ENCODE measurements at places on chromosomes 3 and 15.
A peak's percentile ranks its signal among the peaks of the same experiment; 100 is the strongest.

GRCh38 chr15:101732772-101733171 lies 8.5 kb upstream of the TARS3 start:
- DNase-seq = no peak

- DNase-seq = no peak
These were observed 43.3 kb downstream of the CCNB2 start for GRCh38 chr15:59148153-59148833.

DNA sequence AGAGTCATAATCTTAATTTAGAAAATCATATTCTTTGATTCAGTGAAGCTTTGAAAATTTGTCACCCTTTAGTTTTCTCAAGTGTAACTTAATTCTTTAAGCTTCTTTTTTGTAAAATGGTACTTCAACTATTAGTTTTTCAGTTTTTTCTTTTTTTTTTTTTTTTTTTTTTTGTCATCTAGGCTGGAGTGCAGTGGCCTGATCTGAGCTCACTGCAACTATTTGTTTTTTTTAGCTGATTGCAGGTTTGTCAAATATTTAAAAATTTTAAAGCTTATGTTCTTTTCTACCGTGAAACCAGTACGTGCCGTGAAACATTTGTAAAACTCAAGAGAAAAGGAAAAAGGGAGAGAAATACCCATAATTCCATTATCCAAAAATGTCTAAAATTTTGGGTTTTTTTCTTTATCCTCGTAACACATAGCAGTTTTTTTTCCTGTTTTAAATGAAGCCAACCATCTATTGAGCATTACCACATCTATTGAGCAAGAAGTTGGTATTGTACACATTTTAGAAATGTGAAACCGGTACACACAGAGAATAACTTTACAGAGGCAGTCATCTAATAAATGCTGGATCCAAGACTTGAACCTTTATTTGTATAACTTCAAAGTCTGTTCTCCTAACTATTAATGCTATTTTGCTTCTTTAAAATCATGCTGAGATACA lies 25.7 kb downstream of the ECT2 start:
- DNase-seq = no peak

DNA sequence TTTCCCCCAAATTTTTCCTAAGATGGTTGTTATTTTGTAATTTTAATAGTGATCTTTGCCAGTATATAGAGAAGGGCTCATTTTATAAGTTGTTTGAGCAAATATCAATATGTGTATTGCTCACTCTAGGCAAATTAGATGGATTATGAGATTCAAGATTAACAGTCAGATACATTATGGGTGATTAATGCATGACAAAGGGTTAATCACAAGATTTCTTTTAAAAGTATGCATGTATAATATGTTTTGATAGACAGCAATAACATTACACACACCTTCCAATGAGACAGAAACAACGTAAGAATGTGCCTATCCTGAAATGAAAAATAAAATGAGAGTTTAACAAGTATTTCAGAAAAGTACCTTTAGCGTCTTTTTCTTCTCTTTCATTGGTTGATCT lies 547.6 kb upstream of the AGTR1 start:
- no peak for DNase-seq

DNA sequence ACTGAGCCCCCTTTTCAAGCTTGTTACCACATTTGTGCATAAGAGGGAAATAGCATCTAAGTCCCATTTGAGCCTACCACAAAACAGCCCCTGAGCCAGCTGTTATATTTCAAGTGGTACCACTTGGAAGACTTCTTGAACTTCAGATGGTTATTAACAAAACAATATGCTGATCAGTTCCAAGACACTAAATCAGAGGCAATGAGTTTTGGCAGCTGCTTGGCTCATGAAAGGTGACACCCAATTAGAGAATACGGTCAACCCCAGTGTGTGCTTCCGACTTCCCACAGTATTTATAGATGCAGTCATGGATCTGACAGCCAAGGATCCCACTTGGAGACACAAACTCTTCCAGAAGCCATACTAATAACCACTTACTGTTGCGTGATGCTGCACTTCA lies 469.6 kb upstream of the PPP2R3A start:
- no peak for DNase-seq

DNA sequence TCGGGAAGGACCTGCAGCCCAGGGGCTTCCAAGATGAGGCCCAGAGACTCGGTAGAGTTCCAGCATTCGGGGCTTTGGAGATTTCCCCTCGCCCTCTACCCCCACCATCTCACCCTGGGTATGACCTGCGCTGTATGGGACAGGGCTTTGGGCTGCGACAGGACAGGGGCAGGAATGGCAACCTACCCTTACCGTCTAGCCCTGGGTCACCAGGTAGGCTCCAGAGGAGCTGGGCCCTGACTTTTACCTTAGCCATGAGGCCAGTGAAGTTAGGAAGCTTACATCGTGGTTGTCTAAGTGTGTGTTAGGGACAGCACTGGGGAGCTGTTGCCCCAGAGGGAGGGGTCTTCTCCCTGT lies 683 bp downstream of the PPM1M start:
- no peak for DNase-seq

- peak; percentile 69 for DNase-seq
These were observed at the start of gene CPNE4 for GRCh38 chr3:132034486-132035464. TSS of gene CPNE4 (minus strand) at chr3:132035014.

DNA sequence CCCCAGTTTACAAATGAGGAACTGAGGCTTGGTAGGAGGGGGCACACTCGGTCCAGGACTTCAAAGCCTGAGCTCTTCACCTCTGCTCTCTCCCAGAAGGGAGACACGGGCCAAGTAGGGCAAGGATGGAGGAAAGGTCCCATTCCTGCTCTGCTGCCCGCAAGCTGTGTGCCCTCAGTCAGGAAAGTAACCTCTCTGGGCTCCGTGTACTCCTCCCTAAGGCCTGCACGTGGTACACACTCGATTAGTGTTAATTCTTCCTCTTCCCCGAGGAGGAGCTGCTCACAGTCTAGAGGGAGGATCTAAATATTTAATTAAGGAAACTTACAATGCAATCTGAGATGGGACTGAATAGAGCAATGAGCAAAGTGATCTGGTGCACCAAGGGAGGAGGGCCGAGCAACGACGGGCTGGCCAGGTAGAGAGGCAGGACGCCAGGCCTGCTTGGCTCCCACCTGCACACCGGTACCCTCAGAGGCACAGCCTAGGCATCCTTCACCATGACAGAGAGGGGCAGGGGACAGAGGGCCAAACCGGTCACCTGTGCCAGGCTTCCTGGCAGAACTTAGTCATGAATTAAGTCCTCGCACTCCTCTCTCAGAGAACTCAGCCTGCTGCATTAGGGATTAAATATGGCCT lies 47.2 kb upstream of the IQSEC1 start:
- DNase-seq = no peak

- no peak for DNase-seq
These were observed 15.3 kb downstream of the NUP210 start for GRCh38 chr3:13404626-13405452.

- DNase-seq = no peak
These were observed 44.9 kb upstream of the KLHL25 start for GRCh38 chr15:85839643-85840042.

DNA sequence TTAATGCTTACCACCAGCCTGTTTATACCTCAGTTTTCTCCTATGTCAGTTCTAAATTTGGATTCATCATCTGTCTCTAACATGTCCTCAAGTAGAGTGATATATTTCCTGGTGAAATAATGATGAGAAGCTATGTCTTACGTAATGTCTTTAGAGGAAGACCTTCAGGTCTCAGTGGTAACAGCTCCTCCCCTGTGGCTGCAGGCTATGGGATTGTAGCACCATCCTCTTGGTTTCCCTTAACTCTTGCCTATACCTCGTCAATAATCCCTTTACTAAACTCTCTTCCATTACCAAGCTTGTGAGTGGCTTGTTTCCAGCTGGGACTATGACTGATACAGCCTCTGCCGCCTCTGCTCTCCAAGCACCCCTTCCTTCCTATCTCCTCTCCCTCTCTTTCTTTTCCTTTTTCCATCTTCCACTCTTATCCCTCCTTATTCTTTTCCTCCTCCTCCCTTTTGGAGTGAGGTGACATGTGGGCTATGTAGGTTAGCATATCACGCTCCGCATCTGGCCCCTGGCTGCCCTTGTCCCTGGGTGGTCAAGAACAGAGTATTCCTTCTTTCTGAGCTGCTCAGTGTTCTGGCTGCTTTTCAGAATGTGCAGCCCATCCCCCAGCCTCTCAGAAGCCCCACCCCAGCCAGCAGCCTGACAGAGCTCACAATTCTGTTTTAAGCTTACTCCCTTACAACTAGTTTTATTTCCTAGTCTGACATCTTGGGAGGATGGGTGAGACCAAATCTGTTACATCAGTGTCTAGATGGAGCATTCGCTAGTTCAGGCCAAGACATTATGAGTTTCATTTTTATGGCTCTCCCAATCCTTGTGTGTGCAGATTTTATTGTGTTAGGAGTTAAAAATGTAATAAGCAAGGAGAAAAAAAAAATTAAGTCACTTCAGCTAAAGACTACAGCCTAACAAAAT lies 75.0 kb upstream of the RNU6-1 start:
- no peak for DNase-seq

DNA sequence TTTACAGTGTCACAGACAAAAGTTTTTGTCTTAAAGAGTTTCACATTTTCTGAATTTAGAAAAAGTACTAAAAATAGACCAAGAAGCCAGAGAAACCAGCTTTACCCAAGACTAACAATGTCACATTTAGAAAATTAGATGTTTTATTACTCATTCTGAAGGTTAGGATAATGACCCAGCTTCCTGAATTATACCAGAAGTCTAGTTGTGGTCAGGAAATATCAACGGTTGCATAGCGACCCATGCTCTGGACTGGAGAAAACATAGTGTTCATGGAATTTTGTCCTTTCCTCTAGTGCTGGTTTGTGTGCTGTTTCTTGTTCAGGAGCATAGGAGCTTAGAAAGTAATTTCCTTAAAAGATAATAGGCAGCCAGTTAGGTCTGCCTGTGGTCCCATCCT lies 59.0 kb downstream of the DPPA2 start:
- DNase-seq = no peak

DNA sequence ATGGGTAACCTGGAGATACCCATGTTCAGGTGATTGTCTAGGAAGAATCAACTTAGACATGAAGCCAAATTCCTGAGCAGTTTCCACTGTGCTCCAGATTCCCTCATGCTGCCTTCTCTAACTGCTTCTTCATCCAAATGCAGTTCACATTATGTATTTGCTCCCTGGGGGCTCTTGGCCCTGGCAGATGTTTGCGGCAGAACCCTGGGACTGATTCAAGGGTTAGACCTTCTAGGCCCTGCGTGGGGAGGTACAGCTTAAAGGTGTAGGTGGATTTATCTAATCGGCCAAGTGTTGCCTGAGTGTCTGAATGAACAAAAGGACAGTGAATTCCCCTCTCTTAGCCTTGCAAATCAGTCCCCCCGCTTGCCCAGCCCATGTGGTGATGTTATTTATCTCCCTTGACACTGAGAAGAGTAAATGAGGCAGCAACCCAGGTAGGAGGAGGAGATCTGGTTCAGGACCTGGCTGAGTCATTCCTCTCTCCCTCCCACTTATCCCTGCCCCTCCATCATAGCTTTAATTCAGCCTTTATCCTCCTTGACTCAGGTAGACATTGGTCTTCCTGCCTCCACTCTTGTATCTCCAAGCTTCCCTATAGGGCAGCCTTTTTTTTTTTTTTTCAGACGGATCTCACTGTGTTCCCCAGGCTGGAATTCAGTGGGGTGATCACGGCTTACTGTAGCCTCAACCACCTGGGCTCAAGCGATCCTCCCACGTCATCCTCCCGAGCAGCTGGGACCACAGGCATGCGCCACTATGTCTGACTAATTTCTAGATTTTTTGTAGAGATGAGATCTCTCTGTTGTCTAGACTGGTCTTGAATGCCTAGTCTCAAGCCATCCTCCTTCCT lies 54.8 kb downstream of the MAGEF1 start:
- no peak for DNase-seq

DNA sequence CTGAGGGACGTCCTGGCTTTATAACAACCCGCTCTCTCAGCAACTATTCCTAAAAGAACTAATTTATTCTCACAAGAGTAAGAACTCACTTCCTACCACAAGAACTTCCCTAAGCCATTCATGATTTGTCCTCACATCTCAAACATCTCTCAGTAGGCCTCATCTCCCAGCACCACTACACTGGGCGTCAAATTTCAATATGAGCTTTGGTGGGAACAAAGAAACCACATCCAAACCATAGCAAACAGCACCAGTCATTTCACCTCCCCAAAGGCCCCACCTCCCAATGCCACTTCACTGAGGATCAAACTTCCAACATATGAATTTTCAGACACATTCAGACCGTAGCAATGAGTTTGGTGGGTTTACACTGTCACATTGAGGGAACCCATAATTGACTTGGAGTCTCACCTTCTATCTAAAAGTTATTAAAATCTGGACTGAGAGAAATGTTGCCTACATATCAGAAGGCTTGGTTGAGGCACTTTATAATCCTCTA lies 116.4 kb upstream of the AGBL1 start:
- DNase-seq = no peak

GRCh38 chr3:142896201-142896755 lies 7.4 kb upstream of the PCOLCE2 start:
- no peak for DNase-seq

DNA sequence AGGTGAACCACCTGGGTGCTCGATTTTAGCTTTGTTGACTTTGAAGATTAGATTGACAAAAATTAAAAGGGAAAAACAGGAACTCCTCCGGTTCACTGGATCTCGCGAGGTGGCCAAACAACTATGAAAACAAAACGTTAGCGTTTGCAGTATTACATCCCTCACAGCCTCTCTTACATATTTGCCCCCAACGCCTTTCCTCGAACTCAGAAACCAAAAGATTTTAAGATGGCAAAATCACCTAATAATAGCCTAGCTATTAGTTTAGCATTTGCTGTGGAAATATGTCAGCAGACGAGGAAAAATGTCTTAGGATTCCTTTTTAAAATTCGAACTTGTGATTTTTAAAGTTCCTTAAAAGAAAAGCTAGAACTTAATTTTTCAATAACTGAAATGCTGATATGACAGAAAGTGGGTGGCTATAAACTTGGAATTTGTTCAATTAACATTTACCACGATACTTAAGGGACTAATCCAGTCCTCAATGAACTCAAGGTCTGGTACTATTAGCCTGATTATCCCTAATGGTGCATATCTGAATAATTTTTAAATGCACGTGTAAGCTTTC lies 491 bp upstream of the SENP7 start:
- peak; percentile 39 for DNase-seq
